ENCODE measurements at places on chromosomes 4 and X. TPM values are rescaled to one million over a fixed set of nuclear protein-coding genes. Genes with fewer than 3 reads are reported as not detected.

DNA sequence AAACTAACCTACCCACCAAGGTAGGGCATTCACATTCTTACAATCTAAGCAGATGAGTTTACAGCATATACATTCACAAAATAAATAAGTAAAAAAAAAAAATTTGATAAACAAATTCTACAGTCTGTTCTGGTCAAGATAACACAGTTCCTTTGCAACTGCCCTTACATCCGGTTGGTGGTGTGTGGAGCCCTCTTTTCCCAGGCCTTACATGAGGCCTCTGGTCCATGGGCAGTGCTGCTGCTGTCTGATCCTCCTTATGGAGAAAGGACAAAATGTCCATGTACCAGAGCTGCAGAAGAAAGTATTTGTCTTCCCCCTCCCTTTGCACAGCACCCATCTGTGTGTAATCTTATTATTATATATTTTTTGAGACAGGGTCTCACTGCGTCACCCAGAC lies 2.2 kb upstream of the SEPTIN11 start:
- no peak for DNase-seq

DNA sequence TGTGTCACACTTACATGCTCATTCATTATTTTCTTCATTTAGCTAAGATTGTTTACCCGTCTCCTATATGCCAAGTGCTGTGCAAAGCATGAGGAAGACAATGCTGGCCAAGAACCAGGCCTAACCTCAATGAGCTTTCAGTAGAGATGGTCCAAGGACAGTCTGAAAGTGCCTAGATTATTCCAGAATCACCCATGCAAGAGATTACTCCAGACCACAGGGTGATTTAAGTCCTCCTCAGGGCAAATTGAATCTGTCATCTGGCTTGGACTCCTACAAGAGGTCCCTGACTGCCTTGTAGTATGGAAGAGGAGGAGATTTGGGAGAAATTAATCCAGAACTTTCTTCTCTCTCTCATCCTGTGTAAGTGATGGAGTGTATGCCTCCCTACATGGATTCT lies 99.4 kb upstream of the NDP start:
- no peak for DNase-seq

The FAM47A gene
- not detected for total RNA-seq

- no peak for DNase-seq
Measured at GRCh38 chrX:42530027-42530426, 247.9 kb downstream of the PPP1R2C start.

GRCh38 chr4:27000122-27000521 lies 139.5 kb downstream of the STIM2 start:
- DNase-seq: no peak

GRCh38 chr4:10622728-10623127 lies 61.8 kb downstream of the CLNK start:
- no peak for DNase-seq

The KCNIP4 gene
- not detected for total RNA-seq

DNA sequence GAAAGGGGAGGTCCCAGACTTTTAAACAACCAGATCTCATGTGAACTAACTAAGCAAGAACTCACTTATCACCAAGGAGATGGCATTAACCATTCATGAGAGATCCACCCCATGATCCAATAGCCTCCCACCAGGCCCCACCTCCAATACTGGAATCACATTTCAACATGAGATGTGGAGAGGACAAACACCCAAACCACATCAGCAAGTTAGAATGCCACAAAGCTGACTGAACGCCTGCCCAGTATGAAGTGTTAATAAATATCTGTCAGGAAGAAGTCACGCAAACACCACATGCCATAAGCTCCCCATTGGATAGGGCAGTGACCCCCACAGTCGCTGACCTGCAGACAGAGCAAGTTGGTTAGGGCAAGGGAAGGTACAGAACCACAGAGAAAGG lies 14.3 kb downstream of the SLC10A6 start:
- DNase-seq: no peak

DNA sequence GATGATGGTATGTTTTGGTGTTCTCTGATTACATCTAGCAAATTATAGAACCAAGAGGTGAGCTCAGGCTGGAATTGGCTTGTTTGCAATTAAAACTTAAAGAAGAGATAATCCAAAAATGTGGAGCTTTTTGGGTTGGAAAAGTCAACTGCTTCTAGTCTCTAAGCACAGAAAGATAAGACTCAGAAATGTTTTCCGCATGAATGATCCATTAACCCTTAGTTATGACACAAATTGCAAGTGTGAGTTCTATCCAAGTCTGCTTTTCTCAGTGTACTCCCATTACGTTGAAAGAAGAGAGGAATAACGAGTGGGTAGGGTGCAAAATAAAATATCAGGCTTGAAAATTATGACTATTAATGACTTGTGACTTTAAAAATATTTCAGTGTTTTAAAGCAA lies 38.5 kb downstream of the HPGD start:
- no peak for DNase-seq

- DNase-seq: no peak
Measured at GRCh38 chrX:121831601-121832000, 784.2 kb downstream of the GLUD2 start.

The SHISA3 gene
- total RNA-seq: not detected
